Cerebellar nuclear complex (tissue), 1 donor: ENCODE measurements at places on chromosomes 6 and 20.

- DNase-seq, result no peak
Observed at GRCh38 chr6:18509871-18510643, 122.9 kb downstream of the RNF144B start.

DNA sequence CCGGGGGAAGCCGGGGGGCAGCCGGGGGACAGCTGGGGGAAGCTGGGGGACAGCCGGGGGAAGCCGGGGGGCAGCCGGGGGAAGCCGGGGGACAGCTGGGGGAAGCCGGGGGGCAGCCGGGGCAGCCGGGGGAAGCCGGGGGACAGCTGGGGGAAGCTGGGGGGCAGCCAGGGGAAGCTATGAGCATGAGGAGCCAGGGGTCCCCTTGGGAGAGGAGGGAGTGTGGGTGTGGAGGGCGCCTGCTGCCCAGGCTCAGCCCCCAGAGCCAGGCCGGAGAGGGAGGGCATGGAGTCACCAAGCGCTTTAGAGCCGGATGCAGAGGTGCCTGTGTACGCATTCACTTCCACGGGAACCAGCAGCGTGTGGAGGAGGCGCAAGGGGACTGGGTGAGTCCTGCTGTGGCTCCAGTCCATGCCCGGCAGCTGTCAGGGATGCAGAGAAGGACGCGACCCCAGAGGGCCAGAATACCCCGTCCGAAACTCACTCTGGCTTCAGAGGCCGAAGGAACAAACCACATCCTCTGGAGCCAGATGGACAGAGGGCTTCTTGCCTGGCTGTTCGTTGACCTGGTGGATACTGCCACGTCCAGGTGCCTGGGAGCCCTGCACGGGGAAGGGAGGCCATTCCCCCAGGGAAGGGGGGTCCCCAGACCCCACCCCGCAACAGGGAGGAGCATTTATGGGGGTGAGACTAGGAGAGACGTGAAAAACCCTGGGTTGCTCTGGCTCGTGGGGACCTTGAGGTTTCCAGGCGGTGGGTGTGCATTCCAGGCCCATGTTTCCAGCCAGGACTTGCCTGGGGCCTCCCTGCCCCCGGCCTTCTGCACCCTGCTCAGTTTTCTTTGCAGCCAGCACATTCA lies 26.5 kb upstream of the DACT2 start:
- no peak for DNase-seq

- peak; percentile 20 for DNase-seq
Observed at GRCh38 chr6:132797951-132798868, at the start of gene SLC18B1. Gene SLC18B1, minus strand, starts transcription at chr6:132798637. Its CDS starts 181 bp downstream, at chr6:132798456.

DNA sequence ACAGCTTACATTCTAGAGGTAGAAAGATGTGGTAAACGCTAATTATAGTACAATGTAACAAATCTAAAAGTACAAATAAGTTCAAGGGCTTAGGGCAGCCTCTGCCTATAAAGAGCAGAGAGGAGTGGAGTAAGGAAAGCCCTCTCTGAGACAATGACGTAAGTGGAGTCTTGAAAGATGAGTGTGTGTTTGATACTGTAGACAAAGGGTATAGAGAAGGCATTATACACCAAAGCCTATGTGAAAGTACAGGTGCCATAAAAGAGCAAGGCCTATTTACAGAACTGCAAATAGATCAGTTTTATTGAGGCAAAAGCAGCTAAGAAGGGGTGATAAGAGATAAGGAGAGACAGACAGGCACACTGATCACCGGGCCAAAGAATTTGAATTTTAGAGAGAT lies 10.9 kb downstream of the GOPC start:
- no peak for DNase-seq

DNA sequence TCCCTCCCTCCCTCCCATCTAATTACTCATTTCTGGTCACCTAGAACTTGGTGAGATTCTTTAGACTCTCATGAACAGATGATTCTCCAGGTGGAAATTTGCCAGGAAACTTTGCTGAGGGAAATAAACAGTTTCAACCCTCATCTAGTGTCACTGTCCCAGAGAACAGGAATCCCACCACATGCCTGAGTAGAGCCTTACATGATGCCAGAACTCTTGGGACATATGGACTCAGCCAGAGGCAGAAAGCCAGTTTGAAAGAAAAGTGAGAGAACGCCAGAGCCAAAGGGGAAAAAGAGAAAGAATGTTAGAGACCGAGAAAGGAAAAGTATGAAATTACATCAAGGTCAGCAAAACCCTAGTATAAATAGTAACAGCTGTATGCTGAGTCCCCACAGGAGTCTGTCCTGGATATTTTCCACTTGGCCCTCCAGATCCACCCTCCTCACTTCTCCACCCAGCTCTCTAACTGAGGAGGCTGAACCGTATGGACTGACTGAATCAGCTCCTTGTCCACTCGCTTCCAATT lies 127.5 kb upstream of the COL21A1 start:
- DNase-seq, result no peak

- DNase-seq, result no peak
Observed at GRCh38 chr6:20377623-20378265, 23.9 kb upstream of the E2F3 start.

- no peak for DNase-seq
Observed at GRCh38 chr20:50318710-50319109, 128.1 kb downstream of the CEBPB start.

- DNase-seq, result no peak
Observed at GRCh38 chr6:169685860-169686259, 16.0 kb downstream of the WDR27 start.
